ENCODE measurements at places on chromosomes 2 and 18.

DNA sequence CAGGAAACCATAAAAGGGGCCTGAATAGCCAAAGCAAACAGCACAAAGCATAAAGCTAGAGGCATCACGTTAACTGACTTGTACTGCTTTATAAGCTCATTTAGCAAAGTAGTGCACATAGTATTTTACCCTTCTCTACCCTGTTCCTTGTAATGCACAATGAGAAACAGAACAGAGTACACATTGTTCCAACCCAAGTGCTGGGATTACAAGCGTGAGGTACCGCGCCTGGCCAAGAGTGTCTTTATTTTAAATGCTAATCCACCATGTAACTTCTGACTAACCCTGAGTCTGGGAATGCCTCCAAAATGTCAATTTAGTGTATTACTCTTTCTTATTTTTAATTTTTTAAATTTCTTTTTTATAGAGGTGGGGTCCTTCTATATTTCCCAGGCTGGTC is 46.4 kb upstream of the STON1 start:
- H3K27ac ChIP-seq = no peak overlapping the region
- no peaks in the 10 kb centered on the region for H3K36me3 ChIP-seq
- no peak overlapping the region for H3K4me3 ChIP-seq
- peaks cover 19% of the 10 kb centered on the region for H3K4me1 ChIP-seq
- H3K27me3 ChIP-seq = no peaks in the 10 kb centered on the region
- DNase-seq = no peak

GRCh38 chr2:174546519-174547506 is 50.8 kb downstream of the WIPF1 start:
- H3K36me3 ChIP-seq = no peaks in the 10 kb centered on the region
- no peak overlapping the region for H3K27ac ChIP-seq
- H3K4me1 ChIP-seq = no peaks in the 10 kb centered on the region
- no peaks in the 10 kb centered on the region for H3K27me3 ChIP-seq

DNA sequence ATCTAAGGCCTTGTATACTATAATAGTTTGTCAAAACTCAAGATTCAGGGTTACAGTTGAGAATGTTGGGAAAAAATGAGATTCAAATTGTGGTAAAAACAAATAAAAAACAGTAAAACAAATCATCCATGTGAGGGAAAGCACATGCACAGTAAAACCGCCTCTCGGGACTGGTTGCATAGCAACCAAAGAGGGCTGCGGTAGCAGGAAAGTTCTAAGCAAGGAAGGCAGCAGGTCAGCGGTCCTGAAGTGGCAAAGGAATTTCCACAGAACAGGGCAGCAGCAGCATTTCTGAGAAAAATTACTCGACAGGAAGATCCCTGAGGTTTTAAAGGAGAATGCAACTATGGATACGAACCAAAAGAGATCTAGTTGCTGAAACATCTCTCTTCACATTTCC is 93.7 kb downstream of the DYNAP start:
- no peak for DNase-seq
- H3K36me3 ChIP-seq = no peaks in the 10 kb centered on the region
- no peak overlapping the region for H3K27ac ChIP-seq
- H3K4me3 ChIP-seq = no peak overlapping the region
- no peaks in the 10 kb centered on the region for H3K27me3 ChIP-seq

DNA sequence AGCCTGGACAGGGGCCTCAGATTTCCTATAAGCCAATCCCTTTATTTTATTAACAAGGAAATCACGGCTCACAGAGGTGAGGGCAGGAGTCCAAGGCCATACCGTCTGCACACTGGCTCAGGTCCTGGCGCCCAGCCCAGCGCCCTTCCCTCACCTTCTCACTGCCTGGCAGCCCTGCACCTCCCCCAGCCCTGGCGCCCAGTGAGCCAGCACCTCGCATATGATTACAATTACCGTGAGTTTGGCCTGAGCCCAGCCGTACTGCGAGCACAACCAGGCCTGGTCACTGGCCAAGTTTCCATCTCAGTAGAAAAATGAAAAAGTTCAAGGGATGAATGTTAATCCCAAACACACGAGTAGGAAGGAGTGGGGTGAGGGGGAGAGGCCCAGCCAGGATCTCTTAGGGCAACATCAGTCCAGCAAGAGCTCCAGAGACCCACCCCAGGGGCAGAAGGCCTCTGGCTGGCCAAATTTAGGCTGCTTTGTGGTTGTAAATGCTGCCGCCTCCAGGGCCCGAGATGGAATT is 68.4 kb downstream of the MCFD2 start:
- H3K36me3 ChIP-seq = no peaks in the 10 kb centered on the region
- H3K27me3 ChIP-seq = no peaks in the 10 kb centered on the region
- no peak overlapping the region for H3K4me3 ChIP-seq
- DNase-seq = peak; percentile 99
- peak overlapping the region; percentile 64 for H3K27ac ChIP-seq

DNA sequence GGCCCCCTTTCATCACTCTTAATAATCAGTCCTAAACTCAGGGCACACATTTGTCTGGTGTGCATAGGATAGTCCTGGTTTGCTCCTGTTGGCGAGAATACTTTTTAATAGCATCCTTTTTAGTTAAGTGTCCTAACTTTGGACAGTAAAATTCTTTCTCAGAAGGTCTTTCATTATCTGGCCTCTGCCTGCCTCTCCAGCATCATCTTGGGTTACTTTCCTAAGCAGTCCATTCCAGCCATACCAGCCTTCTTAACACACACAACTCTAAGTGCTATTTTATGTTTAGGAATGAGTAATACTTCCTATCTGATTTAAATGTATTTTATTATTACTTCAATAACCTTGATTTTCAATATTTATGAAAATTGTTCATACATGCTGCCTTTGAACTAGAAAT is 151.0 kb downstream of the ACOXL start:
- H3K4me3 ChIP-seq = no peak overlapping the region
- H3K27ac ChIP-seq = no peak overlapping the region
- no peak for DNase-seq
- no peaks in the 10 kb centered on the region for H3K36me3 ChIP-seq
- H3K27me3 ChIP-seq = no peaks in the 10 kb centered on the region
- H3K4me1 ChIP-seq = no peaks in the 10 kb centered on the region

DNA sequence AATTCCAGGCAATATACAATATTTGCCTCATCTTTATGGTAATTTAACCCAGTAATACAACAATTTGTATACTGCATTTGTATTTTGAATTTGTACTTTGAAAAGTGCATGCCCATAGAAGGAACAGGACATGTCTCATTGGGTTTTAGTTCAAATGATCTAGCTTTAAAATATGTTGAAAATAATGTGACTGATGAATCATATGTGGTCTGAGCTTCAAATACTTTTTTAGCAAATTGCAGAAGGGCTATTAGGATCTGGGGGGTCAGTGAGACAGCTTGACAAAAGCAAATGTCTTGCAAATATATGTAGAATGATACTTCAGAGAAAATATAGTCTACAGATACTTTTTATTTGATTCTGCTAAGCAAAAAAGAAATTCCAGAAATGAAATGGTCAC is 248.9 kb downstream of the DCC start:
- no peak overlapping the region for H3K27ac ChIP-seq
- DNase-seq = no peak
- H3K4me3 ChIP-seq = no peak overlapping the region

- no peaks in the 10 kb centered on the region for H3K27me3 ChIP-seq
- H3K27ac ChIP-seq = no peak overlapping the region
- H3K4me3 ChIP-seq = no peak overlapping the region
- no peak for DNase-seq
- no peaks in the 10 kb centered on the region for H3K36me3 ChIP-seq
Measured at GRCh38 chr2:175871331-175872004, 130.6 kb downstream of the LNPK start.

- H3K36me3 ChIP-seq = no peaks in the 10 kb centered on the region
- no peak for DNase-seq
- H3K4me1 ChIP-seq = no peaks in the 10 kb centered on the region
- H3K27me3 ChIP-seq = no peaks in the 10 kb centered on the region
- H3K4me3 ChIP-seq = no peak overlapping the region
- H3K27ac ChIP-seq = no peak overlapping the region
Measured at GRCh38 chr2:60152226-60152833, 401.1 kb downstream of the BCL11A start.

GRCh38 chr18:12802538-12802937 is 81.5 kb downstream of the PTPN2 start:
- no peak for DNase-seq
- H3K4me3 ChIP-seq = no peak overlapping the region
- no peaks in the 10 kb centered on the region for H3K4me1 ChIP-seq
- no peak overlapping the region for H3K27ac ChIP-seq
- H3K27me3 ChIP-seq = no peaks in the 10 kb centered on the region

DNA sequence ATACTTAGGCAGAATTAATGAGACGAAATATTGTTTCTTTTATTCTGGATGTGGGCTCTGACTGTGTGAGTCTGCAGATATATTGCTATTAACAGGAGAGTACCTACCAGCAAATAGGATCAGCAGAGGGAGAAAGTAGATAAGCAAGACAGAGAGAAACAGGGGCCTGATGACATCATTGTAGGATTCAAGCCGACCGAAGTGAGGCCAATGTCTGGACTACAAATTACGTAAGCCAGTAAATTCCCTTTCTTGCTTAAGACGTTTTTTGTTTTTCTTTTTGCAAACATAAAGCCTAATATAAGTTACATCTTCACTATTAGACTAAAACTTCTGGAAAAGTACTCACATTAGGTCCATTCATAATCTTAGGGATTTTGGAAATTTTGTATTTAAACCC is 21.4 kb upstream of the PTPRM start:
- H3K4me1 ChIP-seq = no peaks in the 10 kb centered on the region
- H3K27ac ChIP-seq = no peak overlapping the region
- no peak overlapping the region for H3K4me3 ChIP-seq
- no peaks in the 10 kb centered on the region for H3K36me3 ChIP-seq
- H3K27me3 ChIP-seq = no peaks in the 10 kb centered on the region
- DNase-seq = no peak

DNA sequence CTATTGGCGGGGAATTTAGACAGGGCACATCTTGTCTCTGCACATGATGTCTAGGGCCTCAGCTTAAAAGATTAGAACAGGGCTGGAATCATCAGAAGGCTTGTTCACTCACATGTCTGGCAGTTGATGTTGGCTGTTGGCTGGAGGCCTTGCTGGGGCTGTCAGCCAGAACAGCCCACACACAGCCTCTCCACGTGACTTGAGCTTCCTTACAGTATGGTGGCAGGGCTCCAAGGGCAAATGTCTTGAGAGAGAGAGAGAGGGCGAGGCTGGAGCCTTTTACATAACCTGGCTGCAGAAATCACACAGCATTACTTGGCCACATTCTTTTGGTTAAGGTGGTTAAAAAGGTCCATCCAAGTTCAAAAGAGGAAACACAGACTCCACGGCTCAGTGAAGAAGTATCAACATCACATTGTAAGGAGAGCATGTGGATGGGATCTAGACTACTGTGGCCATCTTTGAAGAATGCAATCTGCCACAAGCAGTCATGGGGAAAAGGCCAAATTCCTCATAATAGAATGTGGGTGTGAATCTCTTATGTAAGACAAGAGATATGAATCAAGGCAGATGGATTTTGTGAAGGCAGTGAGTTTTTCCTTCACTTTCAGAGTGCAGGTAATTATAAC is 30.4 kb downstream of the SRSF7 start:
- H3K4me3 ChIP-seq = no peak overlapping the region
- H3K27me3 ChIP-seq = no peaks in the 10 kb centered on the region
- DNase-seq = no peak
- no peaks in the 10 kb centered on the region for H3K4me1 ChIP-seq
- H3K27ac ChIP-seq = peak overlapping the region; percentile 8

DNA sequence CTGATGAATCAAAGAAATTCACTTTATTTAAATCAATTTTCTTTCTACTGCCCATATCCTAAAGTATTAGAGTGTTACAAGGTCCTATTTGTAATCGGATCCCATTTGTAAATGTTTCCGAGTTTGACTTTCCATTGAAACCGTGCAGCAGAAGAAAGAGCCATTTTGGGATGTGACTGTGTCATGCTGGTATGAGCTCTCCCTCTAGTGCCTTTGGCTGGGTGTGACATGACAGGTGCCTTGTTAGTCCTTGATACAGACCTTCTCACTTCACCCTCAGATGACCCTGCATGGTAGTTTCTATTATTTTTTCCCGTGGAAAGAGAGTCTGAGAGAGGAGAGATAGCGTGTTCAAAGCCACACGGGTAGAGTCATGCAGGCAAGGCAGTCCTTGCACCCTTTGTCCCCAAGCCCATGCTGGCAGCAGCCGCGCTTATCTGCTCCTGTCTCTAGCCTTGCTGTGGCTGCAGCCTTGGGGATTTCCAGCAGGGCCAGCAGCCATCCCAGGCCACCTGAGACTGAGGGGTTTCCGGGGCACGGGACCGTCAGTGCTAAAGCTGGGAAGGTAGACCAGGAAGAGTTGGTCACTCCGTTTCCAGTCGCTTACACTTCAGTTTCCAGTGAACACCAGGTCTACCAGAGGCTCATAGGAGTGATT is 21.4 kb downstream of the CHMP1B start:
- H3K36me3 ChIP-seq = no peaks in the 10 kb centered on the region
- H3K4me1 ChIP-seq = peaks cover 6% of the 10 kb centered on the region
- peak overlapping the region; percentile 8 for H3K4me3 ChIP-seq
- no peak overlapping the region for H3K27ac ChIP-seq
- peak; percentile 30 for DNase-seq

DNA sequence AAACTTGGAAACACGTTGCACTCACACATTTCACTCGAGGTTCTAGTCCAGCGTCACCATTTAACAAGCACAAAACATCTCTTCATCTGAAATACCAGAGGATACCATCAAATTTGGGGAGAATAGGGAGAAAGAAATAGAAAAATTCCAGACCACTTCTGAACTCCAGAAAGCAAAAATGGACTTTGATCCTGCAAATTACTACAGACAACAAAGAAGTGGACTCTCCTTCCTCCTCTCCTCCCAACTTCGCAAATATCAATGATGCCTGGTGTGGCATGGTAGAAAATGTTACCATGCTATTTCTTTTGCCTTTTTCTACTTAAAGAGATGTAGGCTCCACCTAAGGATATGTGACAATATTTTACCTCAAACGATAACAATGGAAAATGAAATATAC is 13.5 kb downstream of the UXS1 start:
- H3K27me3 ChIP-seq = no peaks in the 10 kb centered on the region
- H3K36me3 ChIP-seq = no peaks in the 10 kb centered on the region
- H3K27ac ChIP-seq = no peak overlapping the region
- no peak overlapping the region for H3K4me3 ChIP-seq
- H3K4me1 ChIP-seq = no peaks in the 10 kb centered on the region
- DNase-seq = no peak

- peaks cover 5% of the 10 kb centered on the region for H3K36me3 ChIP-seq
- no peaks in the 10 kb centered on the region for H3K27me3 ChIP-seq
- no peaks in the 10 kb centered on the region for H3K4me1 ChIP-seq
- H3K27ac ChIP-seq = no peak overlapping the region
- no peak for DNase-seq
- no peak overlapping the region for H3K4me3 ChIP-seq
Measured at GRCh38 chr18:42039396-42039795, 84.4 kb downstream of the PIK3C3 start.
